ENCODE measurements at places on chromosomes 7 and 10.

- peak; percentile 8 for DNase-seq
Measured at GRCh38 chr10:67697724-67698131, 1.7 kb upstream of the CTNNA3 start.

DNA sequence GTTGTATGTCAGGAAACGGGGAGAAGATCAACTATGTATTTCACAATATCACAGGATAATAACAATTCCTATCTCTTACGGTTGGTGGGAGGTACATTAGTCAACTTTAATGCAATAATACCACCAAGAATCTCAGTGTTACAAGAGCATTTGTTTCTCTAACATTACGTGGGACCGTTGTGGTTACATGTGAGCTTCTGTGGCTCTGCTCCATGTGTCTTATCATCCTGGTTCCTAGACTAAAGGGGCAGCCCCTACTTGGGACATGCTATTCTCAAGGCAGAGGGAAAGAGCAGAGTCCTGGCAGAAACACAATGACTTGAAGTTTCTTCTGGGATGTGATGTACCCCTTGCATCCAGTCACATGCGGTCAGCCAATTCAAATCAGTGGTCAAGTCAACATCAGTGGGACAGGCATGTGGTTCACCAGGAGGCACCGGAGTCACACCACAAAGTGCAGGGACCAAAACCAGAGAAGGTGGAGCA lies 2.5 kb upstream of the ZNF22 start:
- no peak for DNase-seq

DNA sequence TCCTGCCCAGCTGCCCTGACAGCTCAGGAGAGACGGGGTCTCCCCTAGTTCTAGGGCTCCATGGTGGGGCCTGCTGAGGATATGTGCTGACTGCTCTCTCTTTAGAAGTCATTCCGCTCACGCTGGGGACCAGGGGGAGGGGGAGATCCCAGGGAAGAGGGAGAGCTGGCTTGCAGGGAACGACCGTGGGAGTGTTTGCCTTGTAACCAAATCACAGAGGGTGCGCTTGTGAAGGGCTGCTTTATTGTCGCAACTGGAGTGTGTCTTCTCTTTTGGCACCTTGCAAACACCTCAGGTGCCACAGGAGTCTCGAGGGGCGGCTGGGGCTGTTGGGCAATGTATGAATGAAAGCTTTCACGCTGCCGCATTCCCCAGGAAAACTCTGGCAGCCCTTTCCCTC lies 531.3 kb upstream of the MKI67 start:
- no peak for DNase-seq

DNA sequence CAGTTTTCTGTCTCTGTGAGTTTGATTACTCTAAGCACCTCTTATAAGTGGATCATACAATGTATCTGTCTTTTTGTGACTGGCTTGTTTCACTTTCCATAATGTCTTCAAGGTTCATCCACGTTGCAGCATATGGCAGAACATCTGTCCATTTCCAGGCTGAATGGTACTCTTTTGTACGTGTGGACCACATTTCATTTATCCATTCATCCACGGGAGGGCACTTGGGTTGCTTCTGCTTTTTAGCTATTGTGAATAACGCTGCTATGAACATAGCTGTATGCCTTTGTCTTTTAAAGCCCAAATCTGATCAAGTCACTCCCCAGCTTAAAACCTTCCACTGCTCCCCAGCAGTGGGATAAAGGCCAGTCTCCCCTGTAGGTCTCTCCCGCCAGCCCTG lies 31.5 kb downstream of the EGFR start:
- DNase-seq = no peak

DNA sequence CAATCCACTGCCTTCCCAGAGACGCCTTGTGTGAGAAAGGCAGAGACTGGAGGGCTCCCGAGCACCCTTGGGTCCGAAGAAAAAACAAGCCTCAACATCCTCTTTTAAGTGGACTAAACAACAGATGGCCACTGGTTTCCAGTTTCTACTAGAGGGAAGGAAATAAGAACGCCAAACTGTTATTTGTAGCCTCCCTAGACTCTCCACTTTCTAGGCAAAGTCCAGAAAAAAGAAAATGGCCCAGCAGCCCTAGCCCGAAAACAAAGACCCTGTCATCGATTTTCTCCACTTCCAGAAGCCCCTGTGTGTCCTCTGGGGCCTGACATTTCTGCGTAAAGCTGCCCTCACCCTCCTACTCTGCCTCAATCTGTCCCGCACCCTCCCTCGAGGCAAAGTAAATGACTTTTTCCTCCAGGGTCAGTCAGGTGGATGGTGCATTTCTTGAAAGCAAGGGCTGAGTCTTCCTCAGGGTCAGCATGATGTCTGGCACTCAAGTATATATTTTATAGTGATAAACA lies 6.0 kb downstream of the RGS10 start:
- no peak for DNase-seq

DNA sequence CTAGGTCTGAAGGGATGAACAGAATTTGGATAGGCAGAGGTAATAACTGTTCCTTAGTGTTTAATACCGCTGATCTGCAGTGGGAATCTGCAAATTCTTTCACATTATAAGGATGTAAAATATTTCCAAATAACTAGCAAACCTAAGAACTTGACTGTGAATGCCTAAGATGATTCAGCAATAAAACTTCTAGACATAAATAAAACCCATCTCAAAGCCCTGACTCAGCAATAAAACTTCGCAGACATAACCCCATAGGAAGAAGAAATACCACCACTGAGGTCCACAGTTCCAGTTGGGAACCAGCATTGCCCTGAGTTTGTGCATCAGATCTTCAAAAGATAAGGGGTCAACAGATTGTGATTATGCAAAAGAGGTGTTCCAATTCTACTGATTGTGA lies 354.2 kb downstream of the GFRA1 start:
- DNase-seq = no peak

- no peak for DNase-seq
Measured at GRCh38 chr7:35714862-35715261, 19.9 kb upstream of the HERPUD2 start.

GRCh38 chr7:44633254-44634186 lies 27.1 kb downstream of the OGDH start:
- DNase-seq = no peak

- no peak for DNase-seq
Measured at GRCh38 chr10:90621577-90621976, 236.3 kb downstream of the HTR7 start.

GRCh38 chr7:94183891-94184290 lies 179.7 kb upstream of the BET1 start:
- DNase-seq = no peak

DNA sequence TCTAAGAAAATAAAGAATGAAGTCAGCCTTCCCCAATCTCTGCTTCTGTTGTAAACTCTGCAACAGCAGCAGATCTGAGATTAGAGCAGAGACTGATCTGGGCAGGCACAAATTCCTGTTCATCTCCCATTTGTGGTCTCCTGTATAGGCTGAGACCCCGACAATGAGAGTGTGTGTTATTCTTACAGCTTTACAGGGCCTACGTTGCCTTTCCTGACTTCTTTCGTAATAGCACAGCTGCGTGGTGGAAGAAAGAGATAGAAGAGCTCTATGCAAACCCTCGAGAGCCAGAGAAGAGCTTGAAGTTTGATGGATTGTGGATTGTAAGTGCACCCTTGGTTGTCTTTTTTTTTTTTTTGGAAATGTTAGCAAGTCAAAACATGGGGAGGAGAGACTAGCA lies 72.1 kb downstream of the PRSS58 start:
- no peak for DNase-seq

DNA sequence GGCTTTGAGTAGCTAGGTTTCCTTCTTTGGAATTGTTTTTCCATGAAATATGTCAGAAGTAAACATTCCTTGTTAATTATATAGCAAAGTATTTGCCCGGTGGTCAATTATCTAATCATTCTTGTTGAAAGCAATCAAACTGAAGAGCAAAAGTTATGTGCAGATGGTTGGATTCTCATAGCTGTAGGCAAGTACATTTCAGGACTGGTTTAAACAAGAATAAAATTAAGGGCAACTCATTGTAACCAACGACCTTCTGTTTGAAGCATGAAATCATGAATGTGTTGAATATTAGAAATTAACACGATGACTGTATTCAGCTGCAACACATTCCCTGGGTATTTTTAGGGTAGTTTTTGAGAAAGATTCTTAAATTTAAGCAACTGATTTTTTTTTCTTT lies 61.8 kb upstream of the NMT2 start:
- DNase-seq = no peak

GRCh38 chr10:35533565-35533964 lies 71.6 kb upstream of the GJD4 start:
- DNase-seq = no peak

DNA sequence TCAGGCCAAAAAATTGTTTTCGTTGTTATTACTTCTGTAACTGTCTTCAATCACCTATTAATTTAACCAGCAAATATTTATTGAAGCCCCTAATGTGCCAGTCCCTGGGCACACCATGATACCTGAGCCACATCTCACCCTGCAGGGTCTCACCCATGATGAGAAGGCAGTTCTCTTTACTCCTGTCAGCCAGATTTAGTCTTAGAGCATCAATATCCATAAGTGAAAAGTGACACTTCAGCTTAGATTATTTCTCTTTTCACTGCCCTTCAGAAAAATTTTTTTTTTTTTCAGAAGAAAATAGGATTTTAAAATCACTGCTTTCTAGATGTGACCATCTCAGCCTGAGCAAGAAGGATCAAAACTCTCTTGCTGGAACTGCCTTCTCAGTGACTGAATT lies 258.6 kb upstream of the NFE2L3 start:
- no peak for DNase-seq

GRCh38 chr10:126654579-126654978 lies 15.9 kb downstream of the C10orf90 start:
- DNase-seq = no peak

DNA sequence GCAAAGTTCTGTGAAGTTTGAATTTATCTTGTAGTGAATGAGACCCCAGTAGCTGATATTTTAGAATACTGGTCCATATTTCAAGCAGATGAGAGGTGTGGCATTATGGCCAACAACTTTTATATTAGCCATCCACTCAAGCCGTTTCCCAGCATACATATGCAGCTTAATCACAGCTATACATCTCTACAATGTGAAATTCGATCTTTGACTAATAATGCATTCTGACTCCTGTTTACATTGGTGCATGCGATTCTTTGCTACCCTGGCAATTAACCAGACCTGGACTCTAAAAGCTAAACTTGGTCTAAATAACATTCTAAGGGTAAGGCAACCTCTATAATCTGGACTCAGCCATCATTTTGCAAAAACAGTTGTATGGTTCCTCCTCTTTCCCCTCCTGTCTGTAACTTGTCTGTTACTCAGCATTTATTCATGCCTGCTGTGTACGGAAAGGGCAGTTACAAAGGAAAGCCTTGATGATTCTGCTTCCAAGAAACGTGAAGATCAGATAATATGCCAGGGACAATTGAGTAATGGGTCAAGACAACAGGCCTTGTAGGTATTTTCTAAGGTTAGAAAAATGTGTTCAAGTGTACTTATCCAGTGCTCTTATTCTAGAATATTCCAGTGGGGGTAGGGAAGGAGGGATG lies 50.6 kb downstream of the PNLIPRP2 start:
- DNase-seq = no peak

GRCh38 chr7:131581241-131582051 lies 25.0 kb upstream of the PODXL start:
- no peak for DNase-seq

- no peak for DNase-seq
Measured at GRCh38 chr7:116674508-116675173, 2.6 kb downstream of the MET start.

GRCh38 chr10:129179972-129180678 lies 286.9 kb upstream of the MGMT start:
- no peak for DNase-seq

GRCh38 chr10:133403784-133404183 lies 9.8 kb downstream of the MTG1 start:
- DNase-seq = no peak

DNA sequence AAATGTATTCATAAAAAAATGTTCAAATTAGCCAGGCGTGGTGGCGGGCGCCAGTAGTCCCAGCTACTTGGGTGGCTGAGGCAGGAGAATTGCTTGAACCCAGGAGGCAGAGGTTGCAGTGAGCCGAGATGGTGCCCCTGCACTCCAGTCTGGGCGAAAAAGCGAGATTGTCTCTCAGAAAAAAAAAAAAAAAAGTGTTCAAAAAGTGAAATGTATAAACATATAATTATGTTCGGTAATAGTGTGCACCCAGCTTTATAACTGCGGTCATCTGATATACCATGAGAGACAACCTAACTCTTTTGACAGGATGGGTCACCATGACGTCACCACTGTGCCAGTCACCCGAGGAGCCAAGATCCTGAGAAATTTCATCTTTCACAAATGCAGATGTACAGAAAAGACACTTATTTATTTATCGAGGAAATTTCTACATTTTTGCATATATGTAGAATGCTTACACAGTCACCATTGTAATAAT lies 594 bp upstream of the RP9 start:
- no peak for DNase-seq

DNA sequence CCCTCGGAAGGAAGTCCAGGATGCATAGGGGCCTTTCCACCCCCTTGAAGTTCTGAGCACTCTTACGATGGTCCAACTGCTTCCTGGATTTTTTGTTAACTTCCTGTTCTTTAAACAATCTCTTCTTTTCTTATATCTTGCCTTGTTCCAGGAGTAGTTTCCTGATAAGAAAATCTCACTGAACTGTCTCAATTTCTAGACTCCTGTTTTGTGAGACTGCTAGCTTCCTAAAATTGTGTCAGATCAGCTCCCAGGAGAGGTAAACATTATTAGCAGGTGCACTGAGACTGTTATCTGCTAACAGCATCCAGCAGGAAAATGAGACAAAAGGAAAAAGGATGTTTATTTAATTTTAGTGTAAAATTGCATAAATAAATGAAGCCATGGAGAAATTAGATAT lies 106.2 kb upstream of the PITRM1 start:
- DNase-seq = no peak

DNA sequence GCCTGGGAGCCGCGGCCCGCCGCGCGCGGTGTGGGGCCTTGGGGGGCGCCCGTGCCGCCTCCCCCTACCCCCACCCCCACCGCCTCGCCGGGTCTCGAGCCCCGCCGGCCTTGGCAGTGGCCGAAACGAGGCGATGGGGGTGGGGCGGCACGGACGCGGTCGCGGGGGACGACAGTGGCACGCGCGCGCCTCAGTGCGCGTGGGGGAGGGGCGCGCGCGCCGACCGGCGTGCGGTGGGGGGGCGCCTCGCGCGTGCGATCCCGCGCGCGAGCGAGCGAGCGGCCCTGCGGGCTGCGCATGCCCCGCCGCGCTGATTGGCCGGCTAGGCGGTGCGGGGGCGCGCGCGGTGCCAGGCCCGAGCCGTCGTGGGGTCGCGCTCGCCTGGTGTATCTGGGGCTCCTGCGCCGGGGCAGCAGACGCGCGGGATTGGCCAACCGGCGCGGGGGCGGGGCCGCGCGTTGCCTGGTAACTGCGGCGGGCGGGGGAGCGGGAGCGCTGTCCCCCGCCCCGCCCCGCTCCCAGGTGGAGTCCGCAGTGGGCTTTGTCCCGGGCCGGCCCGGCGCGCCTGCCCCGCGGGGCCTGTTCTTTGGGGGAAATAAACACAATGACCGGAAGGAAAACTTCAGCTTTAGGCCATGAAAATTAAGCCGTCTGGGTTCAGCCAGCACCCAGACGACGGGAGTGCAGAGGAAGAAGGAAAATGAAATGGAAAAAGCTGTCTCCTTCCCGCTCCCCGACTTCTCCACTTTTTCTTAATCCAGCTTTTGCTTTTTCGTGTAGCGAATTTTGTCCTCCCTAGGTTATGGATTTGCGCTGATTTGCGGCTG lies 873 bp downstream of the GTF2I start:
- peak; percentile 87 for DNase-seq
